Hepatic stellate cell (primary cell): ENCODE measurements at places on chromosomes 16 and 17.
A peak's percentile ranks its signal among the peaks of the same experiment; 100 is the strongest.

- no peak for DNase-seq
These were observed 94.3 kb downstream of the MAP2K6 start for GRCh38 chr17:69508814-69509213.

GRCh38 chr17:872855-873254 lies 90.7 kb downstream of the MRM3 start:
- no peak for DNase-seq

DNA sequence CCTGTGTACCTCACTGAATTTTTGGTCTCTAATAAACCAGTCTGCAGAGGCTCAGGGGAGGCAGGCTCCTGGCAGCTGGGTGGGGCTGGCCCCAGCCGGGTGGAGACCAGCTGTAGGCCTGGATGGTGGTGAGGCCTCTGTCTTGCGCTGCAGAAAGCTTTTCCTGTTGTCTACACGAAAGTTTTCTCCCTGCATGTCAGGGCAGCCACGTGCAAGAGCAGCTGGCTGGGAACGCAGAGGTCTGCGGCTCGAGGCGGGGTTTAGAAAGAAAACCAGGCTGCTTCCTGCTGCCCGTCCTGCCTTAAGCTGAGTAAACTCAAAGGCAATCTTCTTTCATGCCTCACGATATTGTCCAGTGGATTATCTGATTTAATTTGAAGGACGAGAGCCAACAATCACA lies 2.4 kb downstream of the SERPINF1 start:
- peak; percentile 77 for DNase-seq

GRCh38 chr16:22727285-22728166 lies 86.4 kb upstream of the HS3ST2 start:
- DNase-seq, result no peak

DNA sequence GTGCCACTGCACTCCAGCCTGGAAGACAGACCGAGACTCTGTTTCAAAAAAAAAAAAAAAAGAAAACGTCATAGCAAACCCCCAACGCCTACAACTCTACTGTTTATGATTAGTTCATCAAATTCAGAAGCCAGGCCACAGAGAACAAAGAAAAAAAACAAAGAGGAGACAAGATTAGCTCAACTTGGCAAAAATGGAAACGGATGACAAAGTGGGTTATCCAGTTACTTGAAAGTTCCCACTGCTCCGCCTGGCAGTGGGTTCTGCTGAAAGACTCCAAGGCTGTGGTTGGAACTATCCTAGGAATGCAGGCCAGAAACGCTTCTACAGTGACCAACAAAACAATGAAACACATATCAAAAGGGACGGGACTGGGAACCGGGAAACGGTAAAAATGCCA lies 53.1 kb downstream of the MRM3 start:
- peak; percentile 72 for DNase-seq

DNA sequence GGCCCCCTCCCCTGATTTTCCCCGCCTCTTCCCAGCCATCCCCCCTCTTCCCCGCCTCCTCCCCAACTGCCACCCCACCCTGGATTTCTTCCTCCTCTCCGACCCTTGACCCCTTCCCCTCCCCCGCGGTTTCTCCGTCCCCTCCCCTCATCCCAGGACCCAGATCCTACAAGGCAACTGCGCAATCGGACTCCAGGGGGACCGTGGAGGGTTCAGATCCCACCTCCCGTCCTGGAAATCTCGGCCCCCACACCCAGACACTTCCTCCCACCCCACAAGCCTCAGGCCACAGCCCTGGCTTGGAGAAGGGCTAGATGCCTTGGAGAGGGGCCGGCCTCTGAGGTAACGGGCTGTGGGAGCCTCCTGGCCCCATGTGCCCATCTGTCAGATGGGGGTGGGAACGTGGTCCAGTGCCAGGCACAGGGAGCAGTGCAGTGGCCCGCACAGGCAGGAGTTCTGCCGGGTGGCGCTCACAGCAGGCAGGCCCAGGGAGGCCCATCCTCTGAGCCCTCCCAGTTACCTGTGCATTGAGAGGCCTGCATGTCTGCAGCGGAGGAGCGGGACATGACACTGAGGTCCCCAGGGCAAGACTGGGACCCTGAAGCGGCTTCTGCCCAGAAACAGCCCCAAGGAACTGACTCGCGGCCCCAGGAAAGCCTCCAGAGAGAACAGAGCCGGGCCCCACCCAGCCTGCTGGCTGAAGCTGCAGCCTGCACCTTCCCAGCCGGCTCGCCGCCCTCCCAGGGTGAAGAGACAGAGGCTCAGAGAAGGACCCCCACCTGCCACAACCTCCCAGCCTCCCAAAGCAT lies 16.7 kb downstream of the ZNF423 start:
- DNase-seq, result no peak

DNA sequence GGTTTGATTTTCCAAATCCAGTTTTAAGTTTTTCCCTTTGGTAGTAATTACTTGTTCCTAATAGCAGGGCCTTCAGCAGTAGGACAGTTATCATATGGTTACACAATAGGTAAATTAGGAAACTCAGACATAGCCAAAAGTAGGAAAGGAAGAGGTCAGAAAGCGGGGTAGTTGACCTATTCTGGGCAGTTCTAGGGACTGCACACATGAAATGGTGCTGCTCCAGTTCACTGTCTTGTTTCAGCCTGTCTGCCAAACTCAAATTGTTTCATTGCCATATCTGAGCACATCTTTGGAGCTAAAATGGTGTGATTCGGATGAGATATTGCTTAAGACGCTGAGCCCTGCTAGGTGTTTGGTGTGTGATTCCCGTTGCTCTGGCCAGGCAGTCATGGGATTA lies 56.7 kb downstream of the TANGO6 start:
- no peak for DNase-seq

- DNase-seq, result no peak
These were observed 316.8 kb downstream of the CA10 start for GRCh38 chr17:51841669-51842068.

- no peak for DNase-seq
These were observed 24.5 kb downstream of the NLRC5 start for GRCh38 chr16:57013902-57014301.

- no peak for DNase-seq
These were observed 5.7 kb upstream of the PKMYT1 start for GRCh38 chr16:2985893-2986355.

DNA sequence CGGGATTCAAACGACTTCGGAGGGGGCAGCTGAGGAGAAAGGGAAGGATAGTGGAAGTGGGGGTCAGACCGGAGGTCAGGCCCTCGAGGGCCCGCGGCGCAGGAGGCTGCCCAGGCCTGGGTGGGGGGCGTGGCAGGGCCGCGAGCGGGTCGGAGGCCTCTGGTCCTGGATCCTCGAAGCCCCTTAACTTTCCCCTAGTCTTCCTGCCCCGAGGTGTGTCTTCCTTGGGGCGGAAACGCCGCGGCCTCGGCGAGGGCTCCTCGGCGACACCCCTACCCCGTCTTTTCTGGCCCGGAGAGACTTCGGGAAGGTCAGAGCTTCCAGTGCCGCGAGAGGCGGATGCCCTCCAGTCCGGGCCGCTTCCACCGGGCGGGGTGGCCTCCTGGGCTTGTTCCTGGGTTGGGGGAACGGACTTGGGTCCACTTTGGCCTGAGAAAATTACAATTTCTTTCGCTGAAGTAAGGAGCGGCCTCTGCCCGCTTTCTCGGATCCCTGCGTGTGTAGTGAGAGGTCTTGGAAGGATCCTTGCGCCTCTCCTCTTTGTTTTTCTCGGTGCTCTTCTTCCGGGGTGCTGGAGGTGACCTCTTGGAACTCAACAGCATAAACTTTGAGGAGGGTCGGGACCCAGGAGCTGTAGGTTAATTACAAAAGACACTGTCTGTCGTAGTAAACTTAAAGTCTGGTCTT lies 491 bp downstream of the IST1 start:
- peak; percentile 61 for DNase-seq

DNA sequence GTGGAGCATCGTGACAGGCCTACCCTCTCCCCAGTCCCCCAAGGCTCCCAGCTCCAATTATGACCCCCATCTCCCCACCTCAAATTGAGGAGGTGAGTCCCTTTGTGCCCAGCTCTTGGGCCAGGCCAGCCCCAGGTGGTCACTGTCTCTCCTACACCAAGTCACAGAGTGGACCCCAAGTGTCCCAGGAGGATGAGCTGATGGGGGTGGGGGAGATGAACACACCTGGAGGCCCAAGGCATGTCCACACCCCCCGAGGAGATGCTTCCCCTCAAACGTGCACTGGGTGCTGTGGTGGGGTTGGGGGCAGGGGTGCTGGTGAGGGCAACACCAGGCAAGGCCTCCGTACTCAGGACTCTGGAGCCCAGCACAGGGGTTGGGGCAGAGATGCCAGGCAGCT lies 73.2 kb downstream of the RBFOX3 start:
- DNase-seq, result no peak

DNA sequence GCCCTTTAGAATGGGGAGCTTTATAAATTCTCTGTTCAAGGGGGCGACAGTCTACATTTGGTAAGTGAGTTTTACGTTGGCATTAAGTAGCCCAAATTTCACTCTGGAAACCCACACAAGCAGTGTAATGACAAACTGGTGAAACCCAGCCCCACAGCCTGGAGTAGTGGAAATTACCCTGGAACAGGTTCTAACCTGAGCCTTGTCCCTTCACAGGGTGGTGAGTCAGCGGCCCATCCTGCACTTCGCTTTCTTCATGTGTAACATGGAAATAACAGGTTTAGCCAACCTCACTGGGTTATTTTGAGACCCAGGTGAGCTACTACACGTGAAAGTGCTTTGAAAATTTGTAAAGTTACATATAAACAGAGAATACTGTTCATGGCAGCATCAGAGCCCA lies 3.5 kb upstream of the TLCD3A start:
- DNase-seq, result no peak

GRCh38 chr17:54015734-54016133 lies 193.0 kb downstream of the KIF2B start:
- no peak for DNase-seq

DNA sequence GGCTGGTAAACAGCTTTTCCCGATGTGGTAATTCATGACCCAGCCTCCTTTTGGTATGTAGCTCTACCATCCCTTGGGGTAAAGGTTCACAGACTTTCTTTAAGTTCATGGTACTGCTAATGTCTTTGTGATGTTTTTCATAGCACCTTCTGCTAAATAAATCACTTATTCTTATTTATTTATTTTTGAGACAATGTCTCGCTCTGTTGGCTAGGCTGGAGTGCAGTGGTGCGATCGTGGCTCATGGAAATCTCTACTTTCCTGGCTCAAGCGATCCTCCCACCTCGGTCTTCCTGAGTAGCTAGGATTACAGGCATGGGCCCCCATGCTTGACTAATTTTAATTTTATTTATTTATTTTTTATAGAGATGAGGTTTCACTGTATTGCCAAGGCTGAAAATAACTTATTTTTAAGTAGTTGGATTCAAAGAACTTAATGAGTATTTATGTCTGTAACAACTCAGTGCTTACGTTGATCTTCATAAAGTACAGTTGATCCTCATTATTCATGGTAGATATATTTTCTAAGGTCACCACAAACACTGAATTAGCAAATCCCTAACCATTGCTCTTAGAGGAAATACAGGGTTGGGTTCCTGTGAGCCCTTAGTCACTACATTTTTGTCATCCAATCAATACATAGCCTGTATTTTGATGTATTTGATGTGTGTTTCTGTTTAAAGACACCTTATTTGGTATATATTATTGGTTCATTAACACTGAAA lies 97.1 kb downstream of the SHISA9 start:
- no peak for DNase-seq

GRCh38 chr16:27441276-27441675 lies 39.3 kb downstream of the IL21R start:
- DNase-seq, result no peak

- DNase-seq, result no peak
These were observed 58.7 kb downstream of the TANC2 start for GRCh38 chr17:63024716-63025115.

DNA sequence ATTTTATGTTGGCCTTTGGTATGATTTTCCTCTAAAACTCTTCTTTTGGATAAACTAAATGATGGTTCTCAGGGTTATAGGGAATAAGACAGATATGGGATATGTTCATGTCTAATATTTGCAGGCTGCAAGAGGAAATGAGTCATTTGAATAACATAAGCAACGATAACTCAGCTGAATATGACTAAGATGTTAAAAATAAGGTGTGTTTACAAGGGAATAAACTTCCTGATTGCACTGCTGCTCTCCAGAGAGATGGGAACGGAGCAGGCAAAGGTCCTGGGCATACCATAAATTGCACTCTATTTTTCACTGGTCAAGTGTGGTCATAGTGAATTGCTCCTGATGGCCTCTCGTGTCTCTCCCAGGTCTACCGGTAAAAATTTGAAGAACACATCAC lies 666.2 kb downstream of the TOX3 start:
- peak; percentile 44 for DNase-seq

GRCh38 chr17:83186226-83186625 lies 106.8 kb downstream of the METRNL start:
- no peak for DNase-seq

- no peak for DNase-seq
These were observed 797 bp downstream of the GRB7 start for GRCh38 chr17:39738568-39738901.

DNA sequence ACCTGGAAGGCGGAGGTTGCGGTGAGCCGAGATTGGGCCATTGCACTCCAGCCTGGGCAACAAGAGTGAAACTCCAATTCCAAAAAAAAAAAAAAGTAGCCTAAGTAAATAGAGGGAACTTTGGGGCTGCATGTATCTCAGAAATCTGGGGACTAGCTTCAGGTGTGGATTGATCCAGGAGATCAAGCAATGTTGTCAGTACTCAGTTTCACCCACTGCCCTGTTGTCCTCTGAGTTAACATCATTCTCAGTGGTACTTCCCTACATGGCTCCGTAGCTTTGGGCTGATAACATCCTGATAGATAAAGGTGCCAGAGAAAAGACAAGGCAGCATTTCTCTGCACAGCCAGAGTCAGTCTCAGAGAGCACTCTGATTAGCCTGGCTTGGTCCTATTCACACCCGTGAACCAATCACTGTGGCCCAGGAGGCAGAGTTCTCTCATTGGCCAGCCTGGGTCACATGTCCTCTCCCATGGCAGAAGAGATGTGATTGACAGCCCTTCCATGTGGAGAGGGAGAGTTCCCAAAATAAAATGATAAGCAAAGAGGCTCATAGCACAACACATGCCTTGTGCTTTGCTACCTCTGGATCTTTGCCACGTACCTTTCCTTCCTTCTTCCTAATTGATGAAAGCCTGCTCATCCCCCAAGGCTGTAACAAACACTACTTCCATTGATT lies 99.6 kb downstream of the ABCC1 start:
- DNase-seq, result no peak

GRCh38 chr16:83579436-83579835 lies 228.3 kb upstream of the HSBP1 start:
- no peak for DNase-seq

DNA sequence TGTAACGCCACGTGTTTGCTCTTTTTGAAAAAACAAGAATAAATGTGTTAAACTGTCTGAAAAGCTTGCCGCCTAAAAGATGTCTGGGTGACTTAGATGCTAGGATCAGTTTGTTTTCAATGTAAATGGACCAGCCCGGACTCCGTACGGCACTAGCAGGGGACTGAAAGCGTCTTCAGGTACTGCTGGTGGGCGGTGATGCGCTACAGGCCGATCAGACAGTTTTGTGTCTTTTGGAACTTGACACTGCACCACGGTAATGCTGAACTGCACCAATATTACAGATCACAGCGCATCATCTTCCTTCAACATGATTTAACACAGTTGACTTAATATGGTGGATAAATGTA lies 727 bp upstream of the MBTPS1 start:
- DNase-seq, result no peak

GRCh38 chr17:31595666-31596381 lies 204.3 kb downstream of the RAB11FIP4 start:
- DNase-seq, result no peak
